ENCODE measurements at places on chromosomes 11 and 22.

DNA sequence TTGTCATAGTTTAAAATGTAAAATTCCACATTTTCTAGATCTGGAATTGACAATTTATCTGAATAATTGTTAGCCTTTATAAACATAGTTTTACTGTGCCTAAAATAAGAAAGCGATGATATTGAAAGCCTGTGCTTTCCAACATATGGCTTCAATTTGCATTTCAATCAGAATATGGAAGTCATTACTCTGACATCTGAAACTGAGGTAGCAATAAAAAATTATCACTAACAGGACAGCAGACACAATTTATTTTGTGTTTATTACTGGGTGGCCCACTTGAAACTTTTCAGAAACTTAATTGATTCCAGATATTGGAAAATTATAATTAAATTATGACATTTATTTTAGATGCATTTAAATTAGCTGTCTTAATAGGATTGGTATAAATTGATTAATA, 78.5 kb downstream of the TMEM135 start:
- DNase-seq = no peak

- DNase-seq = no peak
These were observed 42.1 kb upstream of the PITPNB start for GRCh38 chr22:27961182-27961581.

- DNase-seq = no peak
These were observed 454.6 kb downstream of the KCNA4 start for GRCh38 chr11:29562183-29562582.

GRCh38 chr22:19325296-19325948, 33.9 kb upstream of the CLTCL1 start:
- DNase-seq = no peak

DNA sequence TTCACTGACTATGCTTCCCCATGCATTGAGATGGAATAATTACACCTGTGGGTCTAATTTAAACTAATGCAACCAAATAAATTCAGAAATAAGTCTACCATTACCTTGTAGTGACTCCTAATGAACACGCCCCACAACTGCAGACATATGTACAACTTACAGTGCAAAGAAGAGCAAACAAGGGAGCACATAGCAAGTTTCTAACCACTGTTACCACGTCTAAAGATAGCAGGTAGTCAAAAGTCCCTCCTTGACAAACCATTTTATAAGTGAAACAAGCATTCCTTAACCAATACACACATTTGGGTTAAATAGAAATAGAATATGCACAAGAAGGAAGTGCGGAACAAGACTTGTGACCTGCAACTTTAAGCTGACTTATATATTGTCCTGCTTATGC, 20.6 kb downstream of the PHF21A start:
- no peak for DNase-seq

DNA sequence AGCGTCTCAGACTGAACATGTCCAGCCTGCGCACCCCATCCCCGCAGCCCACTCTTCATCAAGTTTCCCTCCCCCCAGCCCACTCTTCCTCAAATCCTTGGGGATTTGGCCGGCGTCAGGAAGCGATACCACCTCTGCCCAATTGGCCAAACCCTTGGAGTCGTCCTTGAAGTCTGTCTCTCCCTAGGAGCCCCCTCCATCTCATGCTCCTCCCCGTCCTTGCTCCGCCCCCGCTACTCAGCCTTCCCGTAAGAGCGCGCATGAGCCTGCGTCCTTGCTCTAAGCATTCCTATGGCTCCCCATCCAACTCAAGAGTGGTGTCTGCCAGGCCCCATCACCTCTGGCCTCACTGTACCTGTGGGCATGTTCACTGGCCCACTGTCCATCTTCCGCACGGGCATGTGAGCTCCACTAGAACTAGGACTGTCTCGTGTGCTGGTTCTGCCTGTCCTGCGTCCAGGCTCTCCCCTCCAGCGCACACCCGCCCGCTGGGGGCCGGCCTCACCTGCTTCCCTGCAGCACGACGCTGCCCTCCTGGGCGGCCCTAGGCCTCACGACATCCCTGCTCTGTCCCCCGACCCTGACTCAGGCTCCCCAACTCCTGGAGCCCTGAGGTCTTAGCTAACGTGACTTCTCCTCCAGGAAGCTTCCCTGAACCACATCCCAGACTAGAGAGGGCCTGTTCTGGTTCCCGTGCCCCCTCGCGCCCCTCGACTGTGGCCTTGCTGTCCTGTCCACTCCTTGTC, 30.5 kb upstream of the TTLL12 start:
- DNase-seq = no peak

- peak; percentile 76 for DNase-seq
These were observed 5.0 kb upstream of the CCDC88B start for GRCh38 chr11:64334764-64335735.

DNA sequence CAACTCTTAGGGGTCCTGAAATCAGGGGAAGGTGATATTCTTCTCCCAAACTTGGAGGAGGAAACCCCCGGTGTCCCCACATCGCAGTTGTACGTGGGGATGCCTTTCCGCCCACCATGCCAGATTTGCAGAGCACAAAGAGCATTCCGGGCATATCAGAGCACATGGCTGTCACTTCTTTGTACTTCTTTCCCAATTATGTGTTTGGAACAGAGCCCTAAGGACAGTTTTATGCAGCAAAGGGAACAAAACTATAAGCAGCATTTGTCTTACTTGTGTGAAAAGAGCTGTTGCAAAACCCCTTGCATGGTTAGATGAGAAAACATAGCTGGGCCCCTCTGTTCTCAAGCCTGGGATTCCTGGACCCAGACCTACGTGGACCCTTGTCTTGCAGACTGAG, 41.2 kb downstream of the NTM start:
- no peak for DNase-seq

All from HuH-7 (cell line).